ENCODE measurements at places on chromosomes 7 and 10.

DNA sequence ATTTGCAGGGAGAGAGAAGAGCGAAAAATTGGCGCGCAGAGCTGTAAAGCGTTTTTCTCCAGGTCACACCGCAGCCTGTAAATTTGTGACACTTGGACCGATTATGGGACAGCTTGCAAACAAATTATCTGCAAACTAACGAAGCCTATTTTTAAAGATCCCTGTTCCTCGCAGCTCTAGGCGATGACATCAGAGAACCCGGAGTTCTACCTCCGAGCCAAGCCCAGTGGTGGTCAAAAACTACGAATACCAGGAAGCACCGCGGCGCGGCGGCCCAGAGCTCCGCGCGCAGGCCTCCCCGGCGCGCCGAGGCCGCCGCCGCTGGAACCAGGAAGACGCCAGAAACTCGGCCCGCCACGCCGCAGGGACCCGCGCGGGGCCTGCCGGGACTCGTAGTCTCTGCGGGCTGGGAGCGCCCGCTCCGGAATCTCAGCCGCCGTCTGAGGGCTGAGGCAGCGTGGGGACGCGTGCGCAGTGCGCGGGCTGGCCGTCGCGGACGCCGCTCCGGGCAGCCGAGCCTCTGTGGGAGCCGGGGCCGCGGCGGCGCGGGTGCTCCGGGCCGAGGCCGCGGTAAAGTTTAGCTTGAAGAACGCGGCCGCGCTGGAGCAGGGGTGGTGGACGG lies at the start of gene PLEKHA1:
TSS of gene PLEKHA1 (plus strand) at position 472 of the 622 bp plus-strand sequence. CDS start 18,493 bp downstream, outside the sequence.
- peak; percentile 93 for DNase-seq

GRCh38 chr10:10259013-10259412 lies 758.7 kb upstream of the CELF2 start:
- no peak for DNase-seq

DNA sequence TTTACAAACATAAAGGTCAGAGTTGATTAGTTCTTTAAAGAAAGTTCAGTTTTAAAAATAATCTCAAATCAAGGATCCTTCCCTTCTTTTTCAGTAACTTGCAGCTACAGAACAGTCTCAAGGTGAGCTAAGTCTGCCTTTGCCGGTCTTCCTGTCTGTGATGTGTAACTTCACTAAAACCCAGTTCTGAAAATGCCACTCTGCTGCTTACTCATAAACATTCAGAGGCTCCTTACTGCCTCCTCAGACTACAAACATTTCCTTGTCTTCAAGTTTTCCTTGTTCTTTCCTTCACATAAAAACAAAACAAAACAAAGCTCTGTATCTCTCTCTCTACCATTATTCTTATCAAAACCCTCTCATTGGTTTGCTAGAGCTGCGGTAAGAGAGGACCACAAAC lies 128.7 kb downstream of the ETV1 start:
- no peak for DNase-seq

- DNase-seq: no peak
Measured at GRCh38 chr10:88205842-88206446, 342.5 kb downstream of the PTEN start.

DNA sequence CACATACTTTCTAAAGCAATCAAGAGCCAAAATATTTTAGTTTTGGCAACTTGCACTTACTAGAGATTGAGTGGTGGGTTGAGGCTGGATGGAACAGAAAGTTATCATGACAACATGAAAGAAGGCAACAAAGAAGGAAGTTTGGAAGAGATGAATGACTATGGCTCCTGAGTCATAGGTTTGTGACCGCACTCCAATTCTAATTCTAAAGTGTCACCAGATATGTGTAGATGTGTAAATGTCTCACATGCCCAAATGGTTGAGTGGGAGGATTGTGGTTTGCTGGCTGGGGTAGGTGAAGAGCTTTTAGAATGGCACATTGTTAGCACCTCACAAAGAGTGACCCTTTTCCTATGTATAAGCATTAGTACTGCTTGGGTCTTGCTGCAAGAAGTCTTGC lies 20.2 kb downstream of the TAS2R16 start:
- DNase-seq: no peak

GRCh38 chr10:77510294-77510693 lies 127.3 kb downstream of the KCNMA1 start:
- DNase-seq: no peak

DNA sequence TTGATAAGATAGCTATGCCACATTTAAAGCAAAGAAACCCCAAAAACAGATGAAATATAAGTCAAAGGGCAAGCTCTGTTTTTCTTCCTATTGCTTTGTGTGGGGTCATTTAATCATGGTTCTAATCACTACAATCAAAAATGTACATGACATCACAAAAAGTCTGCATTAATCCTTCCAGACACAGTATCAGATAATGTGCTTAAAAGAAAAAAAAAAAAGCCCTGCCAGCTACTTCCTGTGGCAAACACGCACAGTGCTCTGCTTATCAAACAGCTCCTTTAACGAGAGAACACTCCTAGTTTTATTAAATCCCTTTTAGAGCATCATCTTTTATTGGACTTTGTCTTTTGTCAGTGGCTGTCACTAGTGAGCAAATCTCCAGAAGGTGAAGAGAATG lies 1005.8 kb downstream of the GATA3 start:
- no peak for DNase-seq

GRCh38 chr7:45174966-45175765 lies 17.6 kb downstream of the RAMP3 start:
- DNase-seq: no peak

GRCh38 chr10:90929179-90929578 lies 8.3 kb upstream of the ANKRD1 start:
- DNase-seq: no peak

- DNase-seq: no peak
Measured at GRCh38 chr10:36114141-36114540, 472.0 kb upstream of the FZD8 start.

- no peak for DNase-seq
Measured at GRCh38 chr7:29349362-29349761, 154.8 kb downstream of the CHN2 start.

GRCh38 chr10:73413108-73413527 lies 740 bp downstream of the ANXA7 start:
- peak; percentile 62 for DNase-seq

DNA sequence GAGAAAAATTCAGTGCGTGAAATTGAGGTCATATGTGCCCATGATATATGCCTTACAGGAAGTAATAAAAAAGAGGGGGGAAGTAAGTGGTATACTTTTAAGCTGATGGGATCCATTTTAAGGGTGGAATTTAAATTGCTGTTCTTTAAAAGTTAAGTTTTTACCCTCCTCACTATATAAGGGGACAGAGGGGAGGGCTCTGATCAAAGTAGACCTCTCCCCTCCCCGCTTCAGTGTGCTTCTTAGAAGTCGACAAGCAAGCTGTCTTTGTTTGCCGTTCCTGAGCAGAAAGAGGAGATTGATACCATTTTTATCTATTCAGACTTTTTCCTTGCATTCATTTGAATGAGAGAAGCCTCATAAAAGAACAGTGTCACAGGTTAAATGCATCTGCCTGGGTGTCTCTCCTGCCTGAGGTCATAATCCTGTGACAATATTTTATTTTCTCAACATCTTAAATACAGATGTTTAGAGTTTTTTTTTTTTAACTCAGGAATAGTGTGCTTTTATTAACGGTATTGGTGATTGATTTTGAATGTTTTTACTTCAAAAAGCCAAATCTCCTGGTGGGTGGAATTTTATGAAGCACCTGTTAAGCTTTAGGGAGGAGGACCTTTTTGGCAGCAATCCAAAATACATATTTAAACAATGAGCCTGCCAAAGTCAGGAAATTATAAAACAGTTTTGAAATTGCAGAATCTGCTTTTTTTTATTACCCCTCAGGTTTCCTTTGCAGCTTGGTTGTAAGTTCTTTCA lies 141.7 kb downstream of the KAT6B start:
- no peak for DNase-seq

DNA sequence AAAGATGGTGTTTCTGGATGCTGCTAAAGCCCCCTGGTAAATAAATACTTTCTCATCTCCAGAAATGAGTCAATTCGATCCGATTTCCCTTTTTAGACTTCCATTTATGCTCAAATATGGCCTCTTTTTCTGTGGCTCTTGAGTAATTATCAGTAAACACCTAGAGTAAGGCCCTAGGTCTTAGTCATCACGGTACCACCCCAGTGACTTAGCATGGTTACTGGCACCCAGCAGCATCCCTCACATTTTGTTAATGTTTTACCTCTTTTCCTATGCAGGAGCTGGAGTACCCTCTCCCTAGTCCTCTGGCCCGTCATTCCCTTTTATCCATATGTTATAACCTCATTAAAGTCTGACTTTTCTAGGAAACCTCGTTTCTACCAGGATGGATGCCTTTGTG lies 19.5 kb downstream of the CHN2 start:
- no peak for DNase-seq

- DNase-seq: no peak
Measured at GRCh38 chr7:36570528-36571189, 153.6 kb downstream of the AOAH start.

DNA sequence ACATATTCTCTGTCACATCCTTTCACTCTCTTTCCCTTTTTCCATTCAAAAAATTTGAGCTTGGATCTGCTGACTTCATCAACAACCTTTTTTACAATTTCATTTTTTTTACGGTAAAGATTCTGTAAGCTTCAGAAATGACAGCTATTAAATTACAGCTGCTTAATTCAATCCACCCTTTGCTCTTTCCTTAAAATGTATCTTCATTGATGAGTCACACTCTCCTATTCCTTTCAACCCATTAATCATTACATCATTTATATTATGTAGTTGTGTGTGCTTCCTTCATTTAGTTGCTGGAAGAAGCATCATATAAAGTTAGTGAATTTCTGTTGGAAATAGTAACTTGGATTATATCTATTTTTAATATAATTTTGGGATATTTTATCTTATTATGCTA lies 67.1 kb upstream of the MAGI2 start:
- no peak for DNase-seq

DNA sequence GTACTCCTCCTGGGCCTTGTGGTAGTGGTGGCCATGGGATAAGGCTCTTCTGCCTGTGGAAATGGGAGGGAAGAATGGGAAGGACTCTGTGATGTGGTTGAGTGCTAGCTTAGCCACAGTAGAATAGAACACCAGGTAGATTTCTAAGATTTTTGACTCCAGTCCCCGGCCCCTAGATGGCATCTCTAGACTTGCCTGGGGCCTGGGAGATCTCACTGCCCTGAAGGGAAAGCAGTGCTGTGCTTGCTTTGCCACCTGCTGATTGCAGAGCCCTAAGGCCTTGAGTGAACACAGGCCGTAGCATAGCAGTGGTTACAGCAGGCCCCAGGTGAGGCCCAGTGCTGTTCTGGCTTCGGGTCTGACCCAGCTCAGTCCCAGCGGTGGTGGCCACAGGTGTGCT lies 252.0 kb downstream of the TCF7L2 start:
- DNase-seq: no peak

DNA sequence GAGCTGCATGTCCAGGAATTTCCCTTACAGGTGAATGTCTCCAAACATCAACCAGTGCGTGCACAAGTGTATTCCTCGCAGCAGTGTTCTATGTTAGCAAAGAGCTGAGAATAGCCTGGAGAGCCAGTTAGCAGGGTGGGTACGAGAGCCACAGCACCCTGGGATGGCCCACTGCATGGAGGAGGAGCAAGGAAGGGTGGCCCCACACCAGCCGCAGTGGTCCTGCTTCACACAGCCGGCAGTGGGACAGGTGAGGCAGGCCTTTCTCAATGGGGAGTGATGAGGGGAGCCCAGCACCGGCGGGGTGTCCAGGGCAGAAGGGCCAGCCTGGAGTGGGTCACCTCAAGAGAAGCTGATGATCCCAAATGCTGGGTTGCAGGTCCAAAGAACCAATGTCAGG lies 240.7 kb downstream of the TCERG1L start:
- peak; percentile 8 for DNase-seq

Data from activated CD4-positive, alpha-beta memory T cell treated with anti-CD3 and anti-CD28 coated beads, Interleukin-2, amount 10 ng/mL, durations not matched to agents 7 days and 5 days (primary cell).